ENCODE measurements at places on chromosomes 1 and 21. TPM values are rescaled to one million over a fixed set of nuclear protein-coding genes. Genes with fewer than 3 reads are reported as not detected.

OR4F16 gene
- polyA plus RNA-seq = not detected

SLC2A5 gene
- 3.6 TPM for polyA plus RNA-seq

C1orf87 gene
- not detected for polyA plus RNA-seq

LIPI gene
- polyA plus RNA-seq = not detected

FAM3B gene
- polyA plus RNA-seq = 65.5 TPM
